SK-N-SH (cell line): ENCODE measurements at places on chromosomes 11 and 22. TPM values are rescaled to one million over a fixed set of nuclear protein-coding genes. Genes with fewer than 3 reads are reported as not detected.

DNA sequence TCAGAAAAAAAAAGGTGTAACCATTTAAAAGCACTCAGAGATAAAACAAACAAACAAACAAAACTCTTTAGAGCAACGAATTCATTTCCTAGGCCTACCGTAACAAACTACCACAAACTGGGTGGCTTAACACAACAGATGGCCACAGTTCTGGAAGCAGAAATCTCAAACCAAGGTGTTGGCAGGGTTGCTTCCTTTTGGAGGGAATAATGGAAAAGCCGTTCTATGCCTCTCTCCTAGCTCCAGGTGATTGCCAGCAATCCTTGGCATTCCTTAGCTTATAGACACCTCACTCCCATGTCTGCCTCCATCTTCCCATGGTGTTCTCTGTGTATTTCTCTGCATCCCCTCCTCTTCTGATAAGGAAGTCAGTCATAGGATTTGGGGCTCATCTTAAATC lies 200.4 kb downstream of the RAB38 start:
- no peak for DNase-seq

DNA sequence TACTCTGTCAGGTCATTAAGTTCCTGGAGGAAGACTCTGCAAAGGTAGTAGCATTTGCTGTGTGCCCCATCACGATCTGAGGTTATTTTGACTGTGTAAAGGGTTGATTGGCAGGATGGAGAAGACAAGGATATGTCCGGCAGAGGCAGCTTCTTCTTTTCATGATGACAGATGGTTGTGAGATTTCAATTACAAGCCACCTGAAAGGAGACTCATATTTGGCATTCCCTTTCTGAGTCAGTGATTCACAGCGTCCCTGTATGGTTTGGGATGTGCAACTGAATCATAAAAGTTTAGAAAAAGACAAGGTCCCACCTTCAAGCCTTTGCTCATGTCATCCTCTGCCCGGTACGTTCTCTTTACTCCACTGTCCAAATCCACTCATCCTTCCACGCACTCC lies 113.4 kb downstream of the MTNR1B start:
- no peak for DNase-seq

- peak; percentile 75 for DNase-seq
Observed at GRCh38 chr22:31247726-31248125, 35.6 kb downstream of the LIMK2 start.

GRCh38 chr22:24400034-24400725 lies 27.2 kb upstream of the ADORA2A start:
- no peak for DNase-seq

GRCh38 chr11:72760539-72761405 lies 8.6 kb upstream of the ARAP1 start:
- DNase-seq = no peak

DNA sequence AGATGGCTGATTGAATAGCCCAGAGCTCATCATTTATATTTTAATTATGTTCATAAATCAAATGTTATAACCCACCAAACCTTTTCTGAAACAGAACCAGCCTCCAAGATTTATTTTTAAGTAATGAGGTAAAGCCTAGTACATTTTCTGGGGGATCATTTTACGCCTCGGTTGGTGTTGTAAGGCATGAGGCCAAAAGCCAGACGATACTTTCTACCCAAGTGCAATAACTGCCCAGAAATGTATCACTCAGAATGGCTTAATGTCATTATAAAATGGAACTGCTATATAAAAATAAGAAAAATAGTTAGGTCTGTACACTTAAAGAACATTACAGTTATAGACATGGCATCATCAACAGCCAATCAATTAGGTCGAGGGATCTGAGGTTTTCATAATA lies 283.3 kb downstream of the CADM1 start:
- DNase-seq = no peak

DNA sequence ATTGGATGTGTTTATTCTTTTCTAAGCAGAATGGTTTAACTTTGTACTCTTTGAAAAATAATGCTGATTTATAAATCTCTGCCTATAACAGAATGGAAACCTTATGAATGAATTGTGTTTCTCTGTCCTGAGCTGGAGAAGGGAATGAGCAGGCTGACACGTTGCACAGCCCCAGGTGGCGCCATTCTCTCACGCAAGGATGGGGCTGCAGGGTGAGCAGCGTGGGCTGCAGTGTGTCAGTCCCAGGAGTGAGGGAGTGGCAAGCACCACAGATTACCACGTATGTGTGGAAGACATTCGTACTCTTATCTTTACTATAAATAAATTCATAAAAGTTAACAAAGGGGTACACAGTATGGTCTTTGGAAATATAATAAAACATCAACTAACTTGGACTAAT lies 33.4 kb downstream of the FDX1 start:
- peak; percentile 49 for DNase-seq

DNA sequence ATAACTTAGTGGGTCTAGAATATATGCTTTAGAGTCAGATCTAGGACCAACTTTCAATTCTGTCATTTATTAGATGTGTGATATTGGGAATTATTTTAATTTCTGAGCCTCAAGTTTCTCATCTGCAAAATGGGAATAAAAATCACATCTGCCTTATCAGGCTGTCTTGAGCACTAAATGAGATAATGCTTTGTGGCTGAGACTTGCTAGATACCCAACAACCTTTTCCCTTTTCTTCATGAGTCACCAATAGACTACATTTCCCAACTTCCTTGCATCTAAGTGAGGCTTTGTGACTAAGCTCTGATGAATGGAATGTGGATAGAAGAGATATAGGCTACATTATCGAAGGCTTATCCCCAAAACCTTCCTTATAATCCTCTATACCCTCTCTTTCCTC lies 220.7 kb upstream of the SESN3 start:
- DNase-seq = no peak

GRCh38 chr22:37127350-37127878 lies 17.9 kb upstream of the TMPRSS6 start:
- no peak for DNase-seq

ZNF215 gene
- polyA plus RNA-seq = 0.15 and 0.54 TPM in 2 replicates

TUT1 gene
- 27.3 and 30.0 TPM in 2 replicates for polyA plus RNA-seq

CCDC34 gene
- polyA plus RNA-seq = 5.7 and 6.7 TPM in 2 replicates

VPS26B gene
- 53.0 and 56.0 TPM in 2 replicates for polyA plus RNA-seq

TPH1 gene
- polyA plus RNA-seq = 0.02 and 0.03 TPM in 2 replicates
